T-cell (primary cell): ENCODE measurements at places on chromosomes 2 and 18.

GRCh38 chr18:3012136-3013023 is 564 bp downstream of the LPIN2 start:
- peak; percentile 14 for DNase-seq

DNA sequence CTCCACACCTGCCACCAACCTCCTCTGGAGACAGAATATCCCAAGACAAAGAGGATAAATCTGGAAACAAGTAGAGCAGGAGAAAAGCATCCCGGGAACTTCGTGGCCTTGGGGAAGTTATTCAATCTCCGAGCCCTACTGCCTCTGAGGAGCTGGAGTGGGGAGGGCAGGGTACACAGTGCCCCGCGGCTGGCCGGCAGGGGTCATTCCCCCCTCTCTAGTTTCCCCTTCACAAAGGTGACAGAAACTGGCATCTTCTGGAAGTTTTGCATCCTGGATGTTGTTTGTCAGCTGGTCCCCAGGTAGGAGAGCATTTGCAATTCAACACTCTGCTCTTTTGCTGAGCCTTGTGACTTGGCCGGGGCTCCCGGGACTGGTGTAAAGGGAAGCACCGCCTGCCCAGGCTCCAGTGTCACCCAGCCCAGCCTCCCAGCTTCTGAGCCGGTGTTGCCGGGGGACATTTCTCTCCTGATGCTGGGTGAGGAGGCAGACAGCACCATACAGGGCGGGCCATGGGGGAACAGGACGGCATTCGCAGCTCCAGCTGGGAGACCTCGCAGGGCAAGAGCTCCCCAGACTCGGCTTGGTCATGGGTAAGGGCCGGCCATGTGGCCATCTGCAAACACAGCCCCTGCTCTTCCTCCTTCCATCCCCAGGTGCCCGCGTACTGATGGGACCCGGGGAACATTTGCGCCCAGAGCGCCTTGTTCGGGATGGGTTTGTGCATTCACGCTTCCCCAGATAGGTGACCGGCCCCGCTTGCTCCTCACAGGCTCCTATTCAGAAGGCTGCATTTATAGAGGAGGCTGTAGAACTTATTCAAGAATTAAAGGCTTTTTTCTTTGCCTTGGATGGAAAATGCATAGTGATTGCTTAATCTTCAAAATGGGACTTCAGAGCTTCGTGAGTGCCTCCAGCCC is 7.4 kb upstream of the NTSR2 start:
- no peak for DNase-seq

GRCh38 chr2:162060532-162060931 is 13.5 kb downstream of the DPP4 start:
- no peak for DNase-seq

- no peak for DNase-seq
Observed at GRCh38 chr2:20371323-20372025, 20.8 kb upstream of the PUM2 start.

DNA sequence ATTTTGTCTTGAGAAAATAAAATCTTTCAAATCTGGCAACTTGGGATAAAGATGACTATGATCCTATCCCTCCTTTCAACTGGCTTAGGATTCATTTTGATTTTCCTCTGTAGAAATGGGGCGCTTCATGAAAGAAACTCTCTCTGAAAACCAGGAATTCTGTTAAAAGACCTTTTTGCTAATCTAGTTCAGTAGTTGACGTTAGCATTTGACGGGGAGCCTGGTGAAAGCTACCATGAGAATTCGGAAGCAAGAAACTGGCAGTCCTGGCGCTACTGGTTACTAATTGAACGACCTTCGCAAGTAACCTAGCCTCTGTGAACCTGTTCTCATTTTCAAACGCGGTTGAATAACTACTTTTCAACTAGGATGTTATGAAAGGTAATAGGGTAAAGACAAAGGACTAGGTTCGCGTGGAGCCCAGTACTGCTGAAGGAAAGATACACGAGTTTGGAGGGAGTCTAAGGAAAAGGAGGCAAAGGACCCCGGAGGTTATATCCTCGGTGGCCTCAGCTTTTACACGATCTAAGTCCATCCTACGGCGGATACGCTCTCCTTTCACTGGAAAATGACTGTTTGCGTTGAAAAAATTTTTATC is 604 bp upstream of the STK11IP start:
- DNase-seq: no peak

GRCh38 chr2:240438810-240439697 is 3.6 kb downstream of the GPC1 start:
- DNase-seq: no peak

DNA sequence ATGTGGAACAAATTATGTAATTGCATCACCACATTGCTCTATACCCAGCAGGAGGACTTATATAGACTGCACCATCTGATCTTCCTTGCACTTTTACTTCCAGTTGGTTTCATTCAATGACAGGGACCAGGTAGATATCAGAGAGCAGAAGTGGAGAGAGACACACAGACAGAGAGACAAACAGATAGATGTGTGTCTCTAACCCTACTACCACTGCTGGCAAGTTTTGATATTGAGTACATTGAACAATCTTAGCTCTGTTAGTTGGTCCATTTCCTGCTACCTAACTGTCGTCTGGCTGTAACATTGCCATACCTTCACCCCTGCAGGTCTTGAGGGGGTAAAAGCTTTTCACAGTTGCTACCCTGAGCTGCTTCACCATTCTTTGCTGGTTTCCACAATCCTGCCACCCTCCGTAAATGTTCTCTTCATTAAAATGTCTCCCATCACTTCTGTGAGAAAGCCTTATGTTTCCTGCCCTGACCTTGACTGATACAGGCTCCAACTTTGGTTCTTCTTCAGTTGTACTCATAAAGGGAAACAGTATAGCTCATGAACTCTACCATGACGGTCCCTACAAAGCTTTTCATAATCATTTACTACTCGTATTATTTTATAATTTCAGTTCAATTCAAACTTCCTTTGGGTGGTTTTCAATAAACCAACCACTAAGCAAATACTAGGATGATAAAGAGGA is 62.3 kb upstream of the ITGA4 start:
- DNase-seq: no peak

GRCh38 chr2:239587841-239588240 is 187.0 kb upstream of the HDAC4 start:
- no peak for DNase-seq

GRCh38 chr18:28712796-28713425 is 536.0 kb upstream of the CDH2 start:
- no peak for DNase-seq

DNA sequence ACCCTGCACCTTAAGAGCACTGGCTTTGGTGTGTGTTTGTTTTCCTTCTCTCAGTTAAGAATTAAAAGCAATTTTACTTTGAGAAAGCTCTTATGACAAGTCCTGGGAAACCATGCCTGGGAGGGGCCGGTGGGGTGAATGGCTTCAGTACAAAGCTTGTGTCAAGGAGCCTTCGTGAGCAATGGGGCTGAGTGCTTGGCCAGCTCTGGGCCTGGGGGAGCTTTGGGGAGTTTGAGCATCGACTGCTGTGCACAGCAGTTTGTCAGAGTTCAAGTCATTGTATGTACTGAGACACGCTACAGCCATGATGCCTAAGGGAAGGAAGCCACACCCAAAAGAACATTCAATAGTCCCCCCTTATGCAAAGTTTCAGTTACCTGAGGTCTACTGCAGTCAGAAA is 75.8 kb downstream of the ARHGEF4 start:
- no peak for DNase-seq

DNA sequence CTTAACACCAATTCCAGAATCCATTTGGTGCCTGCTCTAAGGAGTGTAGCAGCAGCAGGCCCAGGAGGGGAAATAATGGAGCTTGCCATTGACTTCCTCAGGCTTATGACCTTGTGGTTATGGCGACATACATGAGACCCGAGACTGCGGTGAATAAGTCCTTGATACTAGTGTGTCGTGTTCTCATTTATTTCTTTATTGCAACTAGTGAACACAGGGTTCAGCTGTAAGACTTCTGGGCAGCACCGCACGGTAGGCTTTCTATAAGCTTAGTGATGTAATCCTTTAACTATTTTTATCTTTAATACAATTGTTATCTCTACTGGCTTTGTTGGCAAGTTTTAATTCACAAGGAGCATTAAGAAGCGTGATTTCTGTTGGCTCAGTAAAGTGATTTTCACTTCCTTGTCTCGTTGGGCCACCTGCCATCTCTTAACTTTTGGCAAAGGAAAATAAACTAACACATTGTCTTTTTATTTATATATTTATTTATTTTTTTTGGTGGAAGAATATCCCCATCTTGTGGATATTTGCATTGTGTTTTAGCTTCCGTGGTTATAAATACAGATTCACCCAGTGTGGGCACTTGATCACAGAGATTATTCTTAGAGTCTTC is 139.8 kb downstream of the LTBP1 start:
- no peak for DNase-seq

DNA sequence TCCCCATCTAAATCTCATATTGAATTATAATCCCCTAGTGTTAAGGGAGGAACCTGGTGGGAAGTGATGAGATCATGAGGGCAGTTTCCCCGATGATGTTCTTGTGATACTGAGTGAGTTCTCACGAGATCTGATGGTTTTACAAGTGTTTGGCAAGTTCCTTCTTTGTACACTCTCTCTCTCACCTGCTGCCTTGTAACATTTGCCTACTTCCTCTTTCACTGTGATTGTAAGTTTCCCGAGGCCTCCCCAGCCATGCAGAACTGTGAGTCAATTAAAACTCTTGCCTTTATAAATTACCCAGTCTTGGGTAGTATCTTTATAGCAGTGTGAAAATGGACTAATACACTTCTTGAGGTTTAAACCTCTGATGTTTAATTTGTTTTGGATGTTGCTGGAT is 177.5 kb downstream of the CD8B2 start:
- no peak for DNase-seq

- no peak for DNase-seq
Observed at GRCh38 chr2:112812318-112813267, 24.0 kb downstream of the IL1B start.

DNA sequence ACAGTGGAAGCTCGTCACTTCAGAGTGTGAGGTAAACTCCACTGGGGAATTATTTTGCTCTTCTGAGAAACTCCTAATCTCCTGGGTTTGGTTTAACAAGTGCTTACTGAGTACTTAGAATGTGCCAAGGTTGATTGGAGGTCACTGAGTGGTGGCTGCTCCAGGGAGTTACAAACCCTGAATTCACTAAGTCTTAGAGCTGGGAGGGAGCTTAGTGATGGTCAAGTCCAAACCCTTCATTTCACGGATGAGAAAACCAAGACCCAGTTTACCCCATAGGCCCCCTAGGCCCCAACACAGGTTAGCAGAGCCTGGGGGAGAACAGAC is 52.0 kb downstream of the SLC4A5 start:
- DNase-seq: no peak

DNA sequence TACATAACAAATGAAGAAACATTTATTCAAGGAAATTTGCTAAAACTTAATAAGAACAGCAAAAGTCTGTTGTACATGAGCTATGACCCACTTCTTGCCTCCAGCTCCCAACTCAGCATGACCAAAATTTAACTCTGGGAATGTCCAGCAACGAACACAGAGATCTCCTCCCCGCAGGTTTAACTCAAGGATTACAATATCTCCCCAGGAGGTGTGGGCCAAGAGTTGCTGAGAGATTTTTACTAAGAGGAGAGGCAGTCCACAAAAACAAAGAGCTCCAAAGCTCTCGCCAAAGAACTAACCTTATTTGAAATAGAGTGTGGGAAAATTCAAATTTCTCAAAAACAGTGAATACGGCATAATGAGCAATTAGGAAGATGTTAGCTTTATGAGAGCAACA is 318.5 kb downstream of the GRB14 start:
- no peak for DNase-seq

DNA sequence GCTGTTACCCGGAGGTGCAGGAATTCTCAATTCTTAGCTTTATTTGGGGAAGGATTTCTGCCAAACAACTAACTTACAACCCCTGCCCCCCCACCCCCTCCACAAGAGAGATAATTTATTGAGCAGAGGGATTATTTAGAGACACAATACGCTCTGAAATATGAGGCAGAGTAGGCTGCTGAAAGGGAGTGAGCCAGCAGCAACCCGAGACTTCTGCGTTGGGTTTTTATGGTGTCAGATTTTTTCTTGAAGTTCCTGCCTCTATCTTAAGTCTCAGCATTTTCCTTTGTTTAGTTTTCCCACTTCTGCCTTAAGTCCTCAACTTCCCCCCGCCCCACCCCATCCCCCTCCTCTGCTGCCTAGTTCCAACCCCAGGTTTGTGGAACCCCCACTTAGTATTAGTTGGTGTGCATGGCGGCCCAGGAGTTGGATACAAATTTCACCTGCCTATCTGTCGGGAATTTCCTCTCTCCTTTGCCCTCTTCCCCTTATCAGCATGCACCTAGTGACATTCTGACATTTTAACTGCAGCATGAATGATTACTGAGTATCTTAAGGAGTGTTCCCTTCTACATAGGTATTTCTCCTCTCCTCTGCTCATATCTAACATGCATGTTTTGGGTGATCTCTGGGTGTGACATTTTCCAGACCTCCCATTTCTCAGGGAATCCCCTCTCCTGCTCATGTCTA is 1635.9 kb upstream of the LRRTM1 start:
- DNase-seq: no peak

DNA sequence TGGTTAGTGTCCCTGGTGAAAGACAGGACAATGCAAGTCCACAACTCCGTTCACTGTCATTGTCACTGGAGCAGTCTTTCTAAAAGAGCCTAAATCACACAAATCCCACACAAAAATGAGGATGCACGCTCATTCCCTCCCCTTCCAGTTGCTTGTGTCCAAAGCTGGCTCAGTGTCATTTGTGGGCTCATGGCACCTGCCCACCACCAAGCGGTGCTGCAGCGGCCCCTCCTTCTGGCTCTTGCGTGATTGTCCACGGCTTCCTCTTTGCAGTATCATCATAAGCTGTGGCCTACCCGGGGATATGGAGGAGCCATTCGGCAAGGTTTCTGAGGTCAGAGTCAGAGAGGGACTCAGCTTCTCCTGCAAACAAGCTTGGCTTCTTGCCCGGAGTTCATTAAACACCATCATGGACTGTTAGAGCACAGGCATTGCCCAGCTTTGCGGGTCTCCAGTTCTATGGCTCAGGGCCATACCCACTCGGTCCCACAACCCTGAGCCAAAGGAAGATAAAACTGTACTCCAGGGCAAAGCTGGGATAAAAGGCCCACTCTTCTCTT is 179.4 kb upstream of the AGAP1 start:
- no peak for DNase-seq

DNA sequence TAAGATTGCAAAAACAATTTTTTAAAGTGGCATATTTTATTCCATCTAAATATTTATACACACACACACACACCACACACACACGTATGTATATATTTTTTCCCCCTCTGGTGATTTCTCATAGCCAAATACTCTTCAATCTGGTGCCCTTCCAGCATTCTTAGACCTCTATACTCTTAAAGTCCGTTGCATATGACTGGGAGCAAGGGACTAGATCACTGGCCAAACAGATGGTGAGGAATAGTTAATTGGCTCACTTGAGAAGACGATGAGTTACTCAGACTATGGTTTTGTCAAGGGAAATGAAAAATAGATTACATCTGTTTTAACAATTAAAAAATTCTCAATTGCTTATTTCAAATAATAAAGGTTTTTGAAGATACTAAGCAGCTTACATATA is 512.5 kb upstream of the LRRTM4 start:
- no peak for DNase-seq

GRCh38 chr2:118913131-118913802 is 28.7 kb upstream of the MARCO start:
- DNase-seq: no peak

- DNase-seq: peak; percentile 88
Observed at GRCh38 chr2:190408538-190409271, 550 bp downstream of the MFSD6 start.
